ENCODE measurements at places on chromosomes 5 and 9.

GRCh38 chr9:100443781-100444768 lies 17.1 kb downstream of the MSANTD3 start:
- no peak for DNase-seq

DNA sequence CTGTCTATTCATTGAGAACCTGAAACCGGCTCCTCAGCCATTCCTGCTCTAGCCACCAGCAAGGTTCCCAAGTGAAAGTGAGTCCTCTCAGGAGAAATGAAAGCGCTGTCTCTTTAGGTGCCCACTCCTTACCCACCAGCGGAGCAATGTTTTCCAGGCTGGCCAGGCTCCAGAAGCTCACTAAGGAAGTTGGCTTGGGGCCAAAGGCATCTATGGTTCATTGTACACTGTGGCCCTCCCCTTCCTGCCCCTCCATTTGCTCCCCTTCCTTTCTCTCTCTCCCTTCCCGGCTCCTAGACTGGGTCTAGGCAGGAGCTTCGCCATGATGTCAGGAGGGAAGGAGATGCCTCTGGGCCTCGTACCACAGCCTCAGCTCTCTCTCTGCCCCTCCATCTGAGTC lies 1.1 kb upstream of the GABRP start:
- no peak for DNase-seq

DNA sequence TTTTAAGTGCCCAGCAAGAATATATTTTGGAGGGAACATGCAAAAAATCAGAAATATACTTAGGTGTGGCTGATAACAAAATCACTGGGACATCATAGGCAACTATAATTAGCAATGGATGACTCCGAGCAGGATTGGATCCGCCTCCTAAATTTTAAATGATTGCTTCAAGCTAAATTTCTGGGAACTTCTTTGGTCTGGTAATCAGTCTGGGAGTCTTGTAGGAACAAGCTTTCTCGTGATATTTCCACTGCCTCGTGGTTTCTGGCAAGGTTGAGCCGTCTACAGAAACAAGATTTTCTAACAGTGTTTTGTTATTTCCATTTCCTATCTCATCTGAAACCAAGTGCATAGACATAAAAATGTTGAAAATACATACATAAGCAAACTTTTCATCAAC lies 232.6 kb downstream of the BNC2 start:
- DNase-seq, result no peak

GRCh38 chr9:132514011-132514744 lies 68.2 kb upstream of the BARHL1 start:
- no peak for DNase-seq

GRCh38 chr5:61854531-61854930 lies 451.5 kb upstream of the KIF2A start:
- no peak for DNase-seq

DNA sequence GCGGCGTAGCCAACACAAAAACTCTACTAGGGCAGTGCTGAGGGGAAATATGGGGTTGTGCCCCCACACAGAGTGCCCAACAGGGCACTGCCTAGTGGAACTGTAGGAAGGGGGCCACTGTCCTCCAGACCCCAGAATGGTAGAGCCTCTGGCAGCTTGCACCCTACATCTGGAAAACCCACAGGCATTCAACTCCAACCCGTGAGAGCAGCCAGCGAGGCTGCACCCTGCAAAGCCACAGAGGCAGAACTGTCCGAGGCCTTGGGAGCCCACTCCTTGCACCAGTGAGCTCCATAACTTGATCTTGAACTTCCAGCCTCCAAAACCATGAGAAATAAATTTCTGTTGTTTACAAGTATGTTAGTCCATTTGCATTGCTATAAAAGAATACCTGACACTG lies 27.7 kb downstream of the GRAMD2B start:
- no peak for DNase-seq

GRCh38 chr9:532707-533106 lies 308.8 kb upstream of the DMRT1 start:
- DNase-seq, result no peak

GRCh38 chr5:122076669-122077365 lies 1.2 kb downstream of the LOX start:
- no peak for DNase-seq

DNA sequence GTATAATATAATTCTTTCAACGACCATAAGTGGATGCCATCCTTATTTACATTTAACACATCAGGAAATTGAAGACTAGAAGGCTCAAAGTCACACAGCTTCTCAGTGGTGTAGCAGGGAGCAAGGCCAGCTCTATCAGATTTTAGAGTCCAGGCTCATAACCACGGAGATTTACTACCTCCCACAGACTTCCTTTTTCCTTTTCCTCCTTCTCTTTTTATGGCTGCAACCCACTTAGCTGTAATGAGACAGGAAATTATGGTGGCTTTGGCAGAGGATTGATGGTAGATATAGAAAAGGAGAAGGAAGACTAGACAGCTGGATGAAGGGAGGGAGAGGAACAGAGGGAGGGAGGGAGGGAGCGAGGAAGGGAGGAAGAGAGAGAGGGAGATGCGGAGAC lies 47.4 kb downstream of the SPEF2 start:
- no peak for DNase-seq

GRCh38 chr9:108002371-108002956 lies 512.9 kb upstream of the KLF4 start:
- DNase-seq, result no peak

DNA sequence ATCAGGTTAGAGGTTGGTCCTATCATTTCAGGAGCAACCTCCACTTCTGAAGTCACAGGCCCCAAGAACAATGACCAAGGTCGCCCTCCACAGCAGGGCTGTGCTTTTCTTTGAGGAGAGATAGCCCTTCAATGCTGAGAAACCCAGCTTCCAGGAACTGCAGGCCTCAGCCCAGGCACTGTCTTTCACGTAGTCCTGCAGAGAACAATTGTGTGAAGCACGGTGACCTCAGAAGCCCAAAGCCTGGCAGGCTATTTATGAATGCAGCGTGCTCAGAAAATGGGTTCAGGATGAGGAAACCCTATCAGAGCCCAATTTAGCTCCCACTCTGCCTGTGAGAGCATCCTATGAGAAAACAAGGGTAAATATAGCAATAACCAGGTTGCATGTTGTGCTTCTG lies 388.3 kb downstream of the PLK2 start:
- no peak for DNase-seq

- DNase-seq, result no peak
Observed at GRCh38 chr5:79508354-79508753, 5.6 kb downstream of the HOMER1 start.

GRCh38 chr9:94805585-94805984 lies 79.1 kb downstream of the AOPEP start:
- DNase-seq, result no peak

DNA sequence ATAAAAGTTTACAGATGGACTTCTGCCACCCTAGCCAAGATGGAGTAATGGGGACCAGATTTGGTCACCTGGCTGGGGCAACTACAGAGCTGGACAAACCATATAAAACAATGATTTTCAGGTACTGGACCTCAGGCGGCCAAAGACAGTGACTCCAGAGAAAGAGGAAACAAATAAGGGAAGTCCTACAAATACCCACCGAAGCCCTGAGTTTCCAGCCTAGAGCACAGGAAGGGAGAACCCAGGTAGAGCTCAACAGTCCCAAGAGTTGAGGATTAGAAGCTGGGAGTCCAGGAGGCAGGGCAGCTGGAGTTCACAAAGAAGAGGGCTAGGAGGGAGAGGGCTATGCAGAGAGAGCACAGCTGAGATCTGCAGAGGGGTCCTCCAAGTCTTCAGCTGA lies 106.7 kb upstream of the NR5A1 start:
- no peak for DNase-seq

DNA sequence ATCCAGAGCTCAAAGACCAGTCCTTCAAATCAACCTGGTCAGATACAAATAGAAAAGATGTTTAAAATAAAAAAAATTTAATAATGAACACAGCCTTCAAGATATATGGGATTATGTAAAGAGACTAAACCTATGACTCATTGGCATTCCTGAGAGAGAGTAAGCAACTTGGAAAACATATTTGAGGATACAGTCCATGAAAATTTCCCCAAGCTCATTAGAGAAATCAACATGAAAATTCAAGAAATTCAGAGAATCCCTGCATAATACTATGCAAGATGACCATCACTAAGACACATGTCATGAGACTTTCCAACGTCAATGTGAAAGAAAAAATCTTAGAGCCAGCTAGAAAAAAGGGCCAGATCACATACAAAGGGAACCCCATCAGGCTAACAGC lies 512.9 kb upstream of the PTGER4 start:
- DNase-seq, result no peak

- no peak for DNase-seq
Observed at GRCh38 chr5:118605761-118606160, 382.6 kb downstream of the DTWD2 start.

GRCh38 chr5:129465776-129466344 lies 5.8 kb downstream of the ADAMTS19 start:
- no peak for DNase-seq

DNA sequence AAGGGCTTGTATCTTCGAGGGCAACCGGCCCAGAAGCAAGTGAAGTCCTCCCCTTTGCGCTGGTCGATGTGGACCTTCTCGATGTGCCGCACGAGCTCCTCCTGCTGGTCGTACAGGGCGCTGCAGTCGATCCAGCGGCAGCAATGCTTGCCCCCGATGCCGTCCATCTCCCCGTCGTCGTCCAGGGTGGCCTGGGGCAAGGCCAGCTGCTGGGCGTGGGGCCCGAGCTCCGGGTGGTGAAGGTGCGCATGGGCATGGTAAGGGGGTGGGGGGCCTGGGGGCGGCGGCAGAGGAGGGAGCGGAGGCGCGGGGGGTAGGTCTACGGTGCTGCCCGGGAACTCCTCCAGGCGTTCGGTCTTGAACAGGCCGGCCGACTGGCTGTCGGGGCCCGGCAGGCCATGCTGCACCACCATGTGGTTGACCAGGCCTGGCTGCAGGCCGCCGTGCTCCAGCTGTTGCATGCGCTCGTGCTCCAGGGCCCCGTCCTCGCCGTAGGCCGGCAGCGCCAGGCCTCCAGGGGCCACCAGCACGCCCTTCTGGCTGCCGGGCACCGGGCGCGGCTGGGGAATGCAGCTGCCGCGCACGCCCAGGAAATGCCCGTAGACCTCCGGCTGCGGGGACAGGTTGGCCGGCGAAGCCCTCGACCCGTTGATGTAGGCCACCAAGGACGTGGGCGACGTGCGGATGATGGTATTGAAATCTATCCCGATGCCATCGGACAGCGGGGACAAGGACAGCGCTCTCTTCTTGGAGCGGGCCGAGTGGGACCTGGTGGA lies 181.8 kb downstream of the GLIS3 start:
- peak; percentile 16 for DNase-seq

DNA sequence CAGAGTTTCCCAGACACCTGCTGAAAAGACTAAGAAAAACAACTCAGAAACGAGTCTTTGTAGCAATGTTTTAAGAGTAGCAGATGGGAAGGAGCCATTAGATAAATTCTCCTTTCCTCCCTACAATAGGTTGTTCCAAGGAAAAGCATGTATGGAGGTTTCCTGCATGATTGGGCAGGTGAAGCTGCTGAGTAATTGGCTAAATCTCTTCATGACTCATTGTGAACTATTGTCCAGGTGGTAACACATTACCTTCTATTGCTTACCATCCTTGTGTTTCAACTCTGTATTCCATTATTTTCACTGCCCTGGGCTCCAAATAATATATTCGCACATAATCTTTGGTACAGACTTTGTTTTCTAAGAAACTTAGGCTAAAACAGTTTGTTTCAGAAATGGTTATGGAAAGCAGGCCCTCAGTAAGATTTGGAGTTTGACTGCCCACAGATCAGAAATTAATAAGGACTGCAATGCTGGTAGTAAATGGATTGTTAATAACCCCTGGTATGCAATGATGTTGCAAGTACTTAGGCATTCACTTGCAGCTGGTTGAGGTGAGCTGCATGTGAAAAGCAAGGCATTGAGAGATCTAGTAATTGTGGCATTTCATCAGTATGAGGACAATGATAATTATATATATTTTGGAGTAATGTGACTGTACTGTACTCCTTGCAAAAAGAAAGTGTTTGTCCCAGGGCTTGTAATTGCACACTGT lies 281.4 kb upstream of the VLDLR start:
- DNase-seq, result no peak

- no peak for DNase-seq
Observed at GRCh38 chr5:111699976-111700375, 57.0 kb downstream of the NREP start.

GRCh38 chr5:14218897-14219573 lies 75.9 kb downstream of the TRIO start:
- no peak for DNase-seq

DNA sequence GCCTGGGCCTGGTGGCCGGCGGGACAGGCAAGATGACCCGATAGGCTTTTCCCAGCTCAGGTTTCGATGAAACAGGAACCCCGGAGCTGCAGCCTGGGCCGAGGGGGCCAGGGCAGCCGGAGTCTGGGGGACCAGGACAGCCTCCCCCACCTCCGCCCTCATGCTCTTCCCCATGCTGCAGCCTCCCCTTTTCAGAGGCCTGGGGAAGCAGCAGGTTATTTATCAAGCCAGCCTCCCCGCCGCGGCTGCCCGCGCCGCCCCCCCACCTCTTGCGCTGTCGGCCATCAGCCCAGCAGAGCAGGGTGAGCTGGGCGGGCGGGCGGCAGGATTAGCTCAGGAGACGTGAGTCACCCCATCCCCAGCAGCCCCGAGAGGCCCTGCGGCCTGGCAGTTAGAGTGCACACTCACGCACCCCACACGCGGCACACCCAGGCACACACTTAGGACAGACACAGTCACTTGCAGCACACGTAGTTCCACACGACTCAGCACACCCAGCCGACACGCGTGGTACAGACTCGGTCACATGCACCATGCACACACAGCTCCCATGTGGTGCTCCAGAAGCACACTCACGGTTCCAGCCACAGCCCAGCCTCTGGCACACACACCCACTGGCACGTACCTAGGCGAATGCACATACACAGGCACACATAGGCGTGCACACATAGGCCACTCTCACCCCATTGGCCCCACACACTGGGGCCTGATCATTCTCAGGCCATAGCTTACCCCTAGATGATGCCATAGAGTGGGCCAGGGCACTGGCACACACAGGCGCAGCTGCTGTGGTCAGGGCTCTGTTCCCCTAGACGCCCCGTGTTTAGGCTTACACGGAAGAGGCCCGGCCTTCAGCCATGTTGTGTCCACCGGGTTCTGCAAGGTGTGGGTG lies 13.0 kb downstream of the CXXC5 start:
- no peak for DNase-seq

GRCh38 chr9:26888271-26888670 lies 4.3 kb downstream of the CAAP1 start:
- DNase-seq, result no peak

- no peak for DNase-seq
Observed at GRCh38 chr5:65020492-65020891, 251.8 kb downstream of the CWC27 start.

DNA sequence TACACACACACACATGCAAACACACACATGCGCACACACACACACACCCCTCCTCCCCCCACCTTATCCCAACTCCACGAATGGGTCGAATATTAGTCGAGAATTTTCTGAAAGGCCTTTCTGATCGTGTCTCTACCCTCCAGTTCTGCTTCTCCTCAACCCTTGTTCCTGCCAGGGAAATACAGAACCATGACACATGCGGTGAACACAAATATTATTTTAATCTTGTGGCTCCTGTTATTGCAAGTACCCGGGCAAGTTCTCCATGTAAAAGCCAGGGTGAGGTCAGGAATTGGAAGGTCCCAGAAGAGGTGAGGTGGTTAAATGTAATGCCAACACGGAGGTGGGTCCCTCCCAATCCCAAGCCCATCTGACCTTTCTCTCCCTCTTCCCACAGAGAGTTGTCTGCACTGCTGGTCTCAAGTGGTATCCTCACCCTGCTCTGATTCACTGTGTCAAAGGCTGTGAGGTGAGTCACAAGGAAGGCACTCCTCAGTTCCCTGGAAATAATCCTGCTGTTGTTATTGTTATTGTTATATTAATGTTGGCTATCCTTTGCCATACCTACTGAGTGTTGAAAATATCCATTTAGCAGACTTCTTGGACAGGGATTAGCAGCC lies 223.7 kb downstream of the PAPPA start:
- no peak for DNase-seq

GRCh38 chr5:173500213-173500560 lies 116.3 kb downstream of the BOD1 start:
- DNase-seq, result no peak
